NCI-H2227 treated with DMSO at 0.1 percent for 48 hours (cell line): ENCODE measurements at places on chromosomes 3 and 15.

GRCh38 chr3:188362405-188362831 is 208.5 kb downstream of the LPP start:
- DNase-seq, result no peak

GRCh38 chr3:39272191-39272590 is 7.6 kb downstream of the CX3CR1 start:
- DNase-seq, result no peak

DNA sequence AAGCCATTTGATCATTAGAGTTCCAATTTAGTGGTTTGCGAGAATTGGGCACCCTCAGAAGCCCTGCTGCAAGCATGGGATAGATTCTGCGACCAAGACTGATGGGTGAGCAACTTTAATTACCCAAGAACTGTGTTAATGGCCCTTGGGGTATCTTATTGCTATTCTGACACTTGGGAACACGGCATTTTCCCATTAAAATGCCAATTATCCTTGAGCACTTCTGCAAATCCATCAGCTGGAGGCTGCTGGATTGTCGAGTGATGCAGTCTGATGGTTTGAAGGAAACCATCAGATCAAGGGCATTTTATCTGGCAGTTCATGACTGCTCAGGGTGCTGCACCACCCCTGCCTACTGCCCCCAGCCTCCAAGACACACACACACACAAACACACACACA is 183.6 kb upstream of the PROK2 start:
- DNase-seq, result no peak

DNA sequence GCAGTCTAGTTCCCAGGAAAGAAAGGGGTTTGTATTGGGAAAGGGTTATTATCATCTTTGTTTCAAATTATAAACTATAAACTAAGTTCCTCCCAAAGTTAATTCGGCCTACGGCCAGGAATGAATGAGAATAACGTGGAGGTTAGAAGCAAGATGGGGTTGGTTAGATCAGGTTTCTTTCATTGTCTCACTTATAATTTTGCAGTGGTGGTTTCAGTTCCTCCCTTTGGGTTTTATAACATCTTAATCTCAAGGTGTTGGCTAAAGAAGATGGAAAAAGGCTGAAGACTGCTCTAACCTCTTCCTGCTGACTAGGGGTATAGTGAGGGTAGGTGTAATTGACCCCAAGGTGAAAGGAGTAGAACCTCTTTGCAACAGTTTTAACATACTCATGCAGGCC is 1050.7 kb downstream of the OTOL1 start:
- DNase-seq, result no peak

DNA sequence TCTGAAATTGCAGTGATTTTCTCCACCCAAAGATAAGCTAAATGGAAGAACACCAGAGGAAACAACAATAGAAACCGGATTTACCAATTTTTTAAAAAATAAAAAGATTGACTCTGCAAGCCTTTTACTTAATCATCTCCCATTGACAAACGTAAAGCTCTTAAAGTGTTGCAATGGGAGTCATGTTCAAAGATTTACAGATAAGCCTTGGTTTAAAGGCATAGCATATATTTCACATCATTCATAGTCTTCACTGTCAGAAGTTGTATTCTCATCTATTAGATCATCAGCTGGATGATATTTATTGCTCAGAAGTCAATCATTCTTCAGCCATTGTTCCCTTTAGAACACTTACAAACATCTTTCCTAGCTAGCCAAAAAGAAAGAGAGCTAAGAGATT is 397.6 kb downstream of the GBE1 start:
- no peak for DNase-seq

DNA sequence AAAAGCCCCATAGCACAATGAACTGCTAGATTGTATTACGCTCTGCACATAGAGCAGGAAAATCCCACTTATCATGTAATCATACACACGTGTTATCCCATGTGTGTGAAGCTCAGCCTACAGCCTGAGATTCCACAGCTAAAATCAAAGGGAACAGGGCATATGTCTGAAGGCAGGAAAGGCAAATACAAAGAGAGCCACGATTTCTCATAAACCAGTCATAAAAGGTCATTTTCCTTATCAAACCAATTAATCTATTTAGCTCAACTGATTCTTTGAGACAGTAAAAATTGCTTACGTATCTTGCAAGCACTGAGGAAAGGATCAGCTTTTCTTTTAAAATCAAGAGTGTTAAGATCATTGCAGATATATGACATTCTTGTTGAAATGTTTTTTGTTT is 199.5 kb upstream of the TBL1XR1 start:
- DNase-seq, result no peak

DNA sequence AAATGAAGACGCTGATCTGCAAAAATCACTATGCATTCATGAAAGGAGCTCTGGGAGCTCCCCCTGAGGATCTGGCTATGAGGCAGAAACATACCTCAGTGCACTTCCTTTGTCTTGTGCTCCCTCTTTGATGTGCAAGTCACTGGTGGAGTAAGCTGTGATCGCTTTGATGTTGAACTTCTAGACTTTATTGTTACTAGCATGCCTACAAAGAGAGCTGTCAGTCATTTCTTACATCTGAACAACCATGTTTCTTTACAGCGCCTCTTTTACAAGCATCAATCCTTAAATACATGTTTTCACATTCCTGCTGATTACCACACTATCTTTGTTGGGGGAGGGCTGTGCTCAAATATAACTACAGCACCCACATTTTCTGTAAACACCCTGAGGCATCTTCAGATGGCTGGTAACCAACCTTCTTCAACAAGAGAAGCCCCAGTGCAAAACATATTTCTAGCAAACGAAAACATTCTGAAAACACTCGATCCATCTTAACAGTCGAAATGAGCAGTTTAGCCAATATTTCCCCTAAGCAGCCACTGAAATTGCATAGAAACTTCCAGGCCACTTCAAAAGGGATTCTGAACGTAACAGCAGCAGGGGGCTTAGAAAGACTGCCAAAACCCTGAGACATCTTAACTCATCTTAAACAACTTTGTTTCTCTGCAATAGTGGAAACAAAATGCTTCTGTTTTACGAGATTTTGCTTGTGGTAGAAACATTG is 101.9 kb upstream of the ICE2 start:
- DNase-seq, result no peak

DNA sequence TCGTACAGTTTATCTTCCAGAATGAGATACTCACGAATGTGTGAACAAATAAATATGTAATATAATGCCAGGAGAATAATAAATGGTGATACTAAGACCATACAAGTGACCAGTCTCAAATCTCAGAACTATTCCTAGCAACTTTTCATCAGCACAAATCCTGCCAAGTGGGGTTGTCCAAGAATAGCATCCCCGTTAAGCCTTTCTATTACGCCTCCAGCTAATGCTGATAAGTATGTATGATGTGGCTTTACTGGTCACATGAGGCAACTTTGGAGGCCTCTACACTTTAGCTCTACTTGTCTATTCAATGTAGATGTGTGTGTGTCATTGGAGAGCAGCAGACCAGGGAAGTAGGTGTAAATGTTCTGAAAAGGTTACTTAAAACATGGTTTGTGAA is 129.5 kb downstream of the KCNMB2 start:
- no peak for DNase-seq

DNA sequence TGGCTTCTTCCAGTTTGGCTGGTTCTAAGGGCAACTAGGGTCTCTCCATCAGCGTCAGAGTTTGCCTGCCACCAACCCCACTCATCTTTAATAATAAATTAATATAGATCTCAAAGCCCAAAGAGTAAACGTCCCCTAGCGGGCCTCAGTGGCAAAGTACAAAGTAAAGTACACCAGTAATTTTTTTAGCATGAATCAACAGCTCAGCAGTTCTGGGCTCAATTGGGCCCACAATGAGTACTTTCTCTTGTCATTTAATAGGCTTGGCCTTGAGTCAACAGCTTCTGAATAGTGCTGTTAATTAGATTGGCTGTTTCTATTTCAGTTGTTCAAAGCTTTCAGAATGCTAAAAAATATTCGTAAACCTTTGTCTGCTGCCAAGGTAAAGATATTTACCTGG is 89.0 kb upstream of the PFN2 start:
- no peak for DNase-seq

DNA sequence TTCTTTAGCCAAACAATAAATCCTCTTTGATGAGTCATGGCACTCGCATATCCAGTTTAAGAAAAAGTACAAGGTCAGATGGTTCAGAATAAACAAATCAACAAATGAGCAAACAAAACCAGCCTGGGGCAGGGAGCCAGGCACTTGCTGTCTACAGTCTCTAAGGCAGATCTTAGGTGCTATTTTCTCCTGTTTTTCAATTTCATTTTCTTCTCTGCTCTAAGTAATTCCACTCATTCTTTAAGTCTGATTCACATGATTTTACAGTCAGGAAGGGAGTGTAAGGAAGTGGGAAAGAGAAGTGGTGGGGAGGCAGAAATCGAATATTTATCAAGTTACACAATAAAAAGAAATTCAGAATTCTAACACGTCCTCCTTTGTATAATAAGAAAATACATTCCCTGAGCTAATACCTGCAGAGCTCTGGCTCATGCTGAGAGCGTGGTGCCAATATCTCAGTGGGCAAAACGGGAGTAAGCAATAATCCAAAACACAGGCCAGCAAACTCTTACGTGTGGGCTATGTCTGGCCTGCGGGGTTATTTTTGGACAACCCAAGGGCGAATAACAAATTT is 298.6 kb downstream of the ADAMTS17 start:
- no peak for DNase-seq

GRCh38 chr3:81707996-81708395 is 53.4 kb downstream of the GBE1 start:
- DNase-seq, result no peak

GRCh38 chr15:32717426-32718226 is at the start of gene GREM1:
Gene GREM1 (plus strand): TSS chr15:32718004. CDS start chr15:32730691, 12,687 bp downstream.
- DNase-seq, result no peak

DNA sequence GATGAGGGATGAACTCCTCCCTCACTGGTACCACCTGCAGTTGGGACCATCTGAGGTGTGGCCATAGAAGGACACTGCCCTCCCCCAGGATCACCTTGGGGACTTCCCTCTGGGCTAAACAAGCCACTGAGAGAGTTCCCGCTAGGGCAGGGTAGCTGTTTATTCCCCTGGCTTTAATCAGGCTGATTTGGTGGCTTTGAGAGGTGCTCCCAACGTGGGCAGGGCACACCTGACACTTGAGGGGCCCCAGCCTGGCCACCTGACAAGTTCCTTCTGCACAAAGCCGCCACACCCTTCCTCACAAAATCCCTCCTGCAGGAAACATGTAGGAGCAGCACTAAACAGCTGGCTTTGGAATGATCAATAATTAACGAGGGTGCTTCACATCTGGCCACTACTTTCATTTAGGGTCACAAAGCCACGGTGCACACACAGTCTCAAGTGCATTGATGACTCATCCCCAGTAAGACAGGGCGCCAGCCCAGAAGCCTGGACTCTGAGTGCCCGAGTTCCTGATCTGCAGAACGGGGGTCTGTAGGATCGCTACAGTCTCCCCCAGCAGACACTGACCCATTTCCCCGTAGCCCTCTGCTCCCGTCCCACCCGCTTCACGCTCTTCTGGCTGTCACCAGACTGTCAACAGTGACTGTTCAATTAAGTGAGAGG is 75.1 kb downstream of the ATP10A start:
- no peak for DNase-seq

DNA sequence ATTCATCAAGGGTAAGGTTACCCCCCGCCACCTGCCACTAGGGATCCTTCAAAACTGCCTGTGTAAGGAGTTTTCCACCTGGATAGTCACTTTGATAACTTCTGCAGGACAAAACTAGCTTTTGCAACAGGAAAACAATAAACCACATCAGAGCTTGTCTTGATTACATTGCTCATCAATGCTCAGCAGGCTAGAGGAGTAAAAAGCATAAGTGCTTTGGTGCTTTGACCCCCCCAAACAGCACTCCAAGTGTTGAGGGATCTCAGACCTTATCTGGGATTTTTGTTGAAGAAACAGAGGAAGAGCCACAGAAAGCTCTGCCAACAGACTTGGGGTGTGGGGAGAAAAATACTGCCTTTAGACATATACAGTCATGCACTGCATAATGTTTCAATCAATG is 10.8 kb upstream of the PHLDB2 start:
- no peak for DNase-seq

- DNase-seq, result no peak
These were observed 9.9 kb downstream of the ITPR1 start for GRCh38 chr3:4503050-4503449.

DNA sequence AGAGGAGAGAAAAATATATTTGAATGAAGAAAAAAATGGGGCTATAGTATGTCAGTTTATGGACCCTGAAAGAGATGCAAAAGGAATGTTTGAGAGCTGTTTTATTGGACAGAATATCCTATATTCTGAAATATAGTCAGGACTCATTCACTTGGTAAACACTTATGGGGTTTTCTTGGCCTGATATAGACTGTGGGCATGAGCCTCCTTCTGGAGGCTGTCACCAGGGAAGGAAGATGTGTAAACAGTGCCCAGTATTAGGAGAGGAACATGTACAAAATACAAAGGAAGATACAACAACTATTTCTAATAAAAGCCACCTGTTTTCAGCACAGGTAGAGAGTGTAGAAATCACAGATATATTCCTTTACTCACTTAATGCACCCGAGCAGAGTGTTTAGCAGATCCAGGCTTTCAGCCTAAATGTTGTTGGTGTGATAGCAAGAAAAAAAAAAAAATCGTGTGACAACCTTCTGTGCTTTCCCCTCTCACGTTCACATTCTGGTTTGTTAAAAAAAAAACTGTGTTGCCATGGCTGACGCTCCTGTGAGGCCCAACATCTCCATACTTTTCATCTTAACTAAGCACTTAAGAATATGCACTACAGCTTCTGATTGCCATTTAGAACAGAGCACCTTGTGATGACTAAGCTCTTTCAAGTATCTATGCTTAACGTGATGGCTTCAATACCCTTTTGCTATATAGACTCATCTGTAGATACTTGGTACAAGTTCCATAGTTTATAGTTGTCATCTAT is 134.1 kb downstream of the MBNL1 start:
- no peak for DNase-seq

GRCh38 chr15:65924004-65924403 is 54.7 kb downstream of the RAB11A start:
- no peak for DNase-seq

DNA sequence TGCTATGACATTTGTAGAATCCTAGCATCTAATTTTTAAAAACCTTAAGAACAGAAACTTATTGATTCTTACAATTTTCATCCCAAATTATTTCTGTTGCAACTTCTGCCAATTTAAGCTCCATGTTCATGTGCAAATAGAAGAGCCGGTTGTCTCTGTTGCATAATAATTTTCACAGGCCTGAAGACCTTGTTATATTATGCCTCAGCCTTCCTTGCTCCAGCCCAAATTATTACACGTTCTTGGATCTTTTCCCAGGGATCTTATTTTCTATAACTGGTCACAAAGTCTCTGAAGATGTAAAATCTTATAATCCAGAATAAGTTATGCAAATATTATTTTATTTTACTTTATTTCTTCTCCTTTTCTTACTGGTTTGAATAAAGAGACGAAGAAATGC is 210.7 kb upstream of the DPH6 start:
- DNase-seq, result no peak
